ENCODE measurements at places on chromosomes 7 and 10.

DNA sequence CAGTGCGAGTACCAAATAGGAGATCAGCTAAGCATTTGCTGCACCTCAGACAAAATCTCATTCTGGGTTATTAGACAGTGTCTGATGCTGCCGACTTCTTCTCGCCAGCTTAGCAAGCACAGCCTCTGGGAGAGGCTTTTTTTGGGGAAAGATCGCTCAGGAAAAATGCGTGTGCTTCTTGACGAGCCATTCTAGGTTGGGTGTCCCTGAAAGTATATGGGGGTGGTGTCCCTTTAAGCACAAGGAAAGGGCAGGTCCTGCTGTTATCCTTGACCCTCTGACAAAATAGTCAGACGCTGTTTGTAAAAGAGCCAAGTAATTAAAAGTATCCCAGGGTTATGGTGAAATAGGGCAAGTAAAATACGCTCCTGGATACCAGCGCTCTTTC lies 540.1 kb upstream of the FZD8 start:
- H3K4me3 ChIP-seq: no peak overlapping the region
- no peaks in the 10 kb centered on the region for H3K27me3 ChIP-seq
- H3K27ac ChIP-seq: no peak overlapping the region
- peaks cover 21% of the 10 kb centered on the region for H3K4me1 ChIP-seq
- no peak for DNase-seq

- peaks cover 2% of the 10 kb centered on the region for H3K36me3 ChIP-seq
- H3K27me3 ChIP-seq: peaks cover 87% of the 10 kb centered on the region
- no peak for DNase-seq
Observed at GRCh38 chr7:27156916-27157701, 634 bp upstream of the HOXA7 start.

- DNase-seq: peak; percentile 39
- H3K27ac ChIP-seq: no peak overlapping the region
- peaks cover 53% of the 10 kb centered on the region for H3K27me3 ChIP-seq
- peak overlapping the region; percentile 71 for H3K4me3 ChIP-seq
Observed at GRCh38 chr7:128405471-128406313, 4.1 kb downstream of the IMPDH1 start.

DNA sequence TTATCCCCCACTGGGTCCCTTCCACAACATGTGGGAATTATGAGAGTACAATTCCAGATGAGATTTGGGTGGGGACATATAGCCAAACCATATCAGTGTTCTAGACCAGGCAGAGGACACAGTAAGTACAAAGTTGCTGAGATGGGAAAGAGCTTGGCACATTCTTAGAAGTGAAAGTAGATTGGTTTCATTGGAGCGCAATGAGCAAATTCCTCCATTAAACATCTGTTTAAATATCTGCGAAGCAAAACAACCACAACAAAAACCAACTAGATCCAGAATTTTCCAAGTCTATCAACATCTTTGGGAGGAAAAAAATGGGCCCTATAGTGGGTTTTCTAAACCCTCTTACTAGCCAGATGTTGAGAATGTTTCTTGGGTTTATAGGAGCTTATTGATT lies 80.0 kb upstream of the STEAP1B start:
- no peak overlapping the region for H3K4me3 ChIP-seq
- no peaks in the 10 kb centered on the region for H3K27me3 ChIP-seq
- H3K4me1 ChIP-seq: peaks cover 12% of the 10 kb centered on the region
- H3K27ac ChIP-seq: no peak overlapping the region
- no peak for DNase-seq

GRCh38 chr10:99872367-99873162 lies 90.1 kb downstream of the ABCC2 start:
- H3K27me3 ChIP-seq: no peaks in the 10 kb centered on the region
- peaks cover 14% of the 10 kb centered on the region for H3K4me1 ChIP-seq
- DNase-seq: no peak
- peaks cover 25% of the 10 kb centered on the region for H3K36me3 ChIP-seq
- no peak overlapping the region for H3K27ac ChIP-seq

DNA sequence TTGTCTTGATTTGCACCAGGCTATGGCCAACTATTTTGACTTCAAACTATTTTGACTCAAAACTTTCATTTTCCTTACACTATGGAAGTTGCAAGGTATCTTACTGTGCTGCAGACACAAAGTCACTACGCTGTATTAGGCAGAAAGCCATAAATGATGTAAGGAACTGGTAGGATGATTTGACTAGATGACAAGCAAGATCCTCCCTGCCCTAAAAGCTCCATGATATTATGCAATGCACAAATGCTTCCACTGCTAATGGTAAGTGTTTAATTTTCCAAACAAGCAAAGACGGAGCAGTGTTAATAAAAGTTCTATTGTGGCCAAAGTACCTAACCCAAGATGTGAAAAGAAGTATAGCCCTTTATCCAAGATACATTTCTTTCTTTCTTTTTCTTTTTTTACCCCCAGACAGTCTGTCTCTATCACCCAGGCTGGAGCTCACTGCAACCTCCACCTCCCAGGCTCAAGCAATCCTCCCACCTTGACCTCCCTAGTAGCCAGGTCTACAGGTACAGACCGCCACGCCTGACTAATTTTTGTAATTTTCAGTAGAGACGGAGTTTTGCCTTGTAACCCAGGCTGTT lies 98.2 kb downstream of the ANK3 start:
- H3K36me3 ChIP-seq: no peaks in the 10 kb centered on the region
- peaks cover 5% of the 10 kb centered on the region for H3K27me3 ChIP-seq
- peaks cover 17% of the 10 kb centered on the region for H3K4me1 ChIP-seq

GRCh38 chr7:127850195-127850594 lies 181.0 kb downstream of the LRRC4 start:
- H3K36me3 ChIP-seq: peaks cover 6% of the 10 kb centered on the region
- H3K27me3 ChIP-seq: no peaks in the 10 kb centered on the region
- H3K4me1 ChIP-seq: peaks cover 5% of the 10 kb centered on the region
- peak overlapping the region; percentile 43 for H3K27ac ChIP-seq
- no peak overlapping the region for H3K4me3 ChIP-seq

- H3K4me3 ChIP-seq: no peak overlapping the region
- H3K27ac ChIP-seq: no peak overlapping the region
- DNase-seq: no peak
- no peaks in the 10 kb centered on the region for H3K36me3 ChIP-seq
Observed at GRCh38 chr7:137576481-137576880, 232.9 kb upstream of the PTN start.

DNA sequence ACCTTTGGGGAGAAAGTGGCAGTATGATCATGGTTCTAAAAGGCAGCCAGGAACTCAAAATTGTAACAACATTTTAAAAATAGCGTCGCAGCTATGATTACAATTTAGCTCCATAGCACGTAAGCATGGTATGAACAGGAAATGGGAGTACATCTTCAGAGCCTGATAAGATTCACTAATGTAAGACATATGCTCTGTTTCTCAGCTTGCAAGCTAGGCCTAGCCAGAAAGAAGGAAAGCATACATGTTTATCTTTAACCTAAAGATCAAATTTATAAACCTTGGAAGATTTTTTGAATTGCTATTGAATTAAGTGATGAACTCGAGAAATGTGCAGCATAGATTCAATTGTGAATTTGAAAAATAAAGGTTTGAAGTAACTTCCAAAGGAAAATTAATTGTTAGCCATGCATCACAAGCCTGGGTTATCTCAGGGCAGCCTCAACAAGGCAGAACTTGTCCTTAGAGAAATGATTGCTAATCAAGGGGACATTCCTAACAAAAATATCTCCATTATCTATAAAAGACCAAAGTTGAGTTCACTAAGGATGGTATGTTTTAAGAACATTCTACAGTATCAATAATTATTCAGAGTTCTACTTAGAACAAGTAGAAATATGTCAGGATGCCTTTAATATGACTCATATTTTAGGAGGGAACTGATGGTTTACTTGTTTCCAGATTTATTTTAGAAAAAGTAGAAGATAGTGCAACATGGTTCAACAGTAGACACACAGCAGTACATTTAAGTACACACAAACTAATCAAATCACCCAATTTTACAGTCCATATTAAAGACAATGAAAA lies 38.8 kb upstream of the SEPTIN7 start:
- H3K36me3 ChIP-seq: no peaks in the 10 kb centered on the region
- no peak for DNase-seq
- H3K4me3 ChIP-seq: no peak overlapping the region
- H3K4me1 ChIP-seq: peaks cover 42% of the 10 kb centered on the region

GRCh38 chr7:1735806-1736483 lies 65.9 kb downstream of the ELFN1 start:
- no peak overlapping the region for H3K4me3 ChIP-seq
- no peaks in the 10 kb centered on the region for H3K4me1 ChIP-seq
- H3K27me3 ChIP-seq: peaks cover 2% of the 10 kb centered on the region

DNA sequence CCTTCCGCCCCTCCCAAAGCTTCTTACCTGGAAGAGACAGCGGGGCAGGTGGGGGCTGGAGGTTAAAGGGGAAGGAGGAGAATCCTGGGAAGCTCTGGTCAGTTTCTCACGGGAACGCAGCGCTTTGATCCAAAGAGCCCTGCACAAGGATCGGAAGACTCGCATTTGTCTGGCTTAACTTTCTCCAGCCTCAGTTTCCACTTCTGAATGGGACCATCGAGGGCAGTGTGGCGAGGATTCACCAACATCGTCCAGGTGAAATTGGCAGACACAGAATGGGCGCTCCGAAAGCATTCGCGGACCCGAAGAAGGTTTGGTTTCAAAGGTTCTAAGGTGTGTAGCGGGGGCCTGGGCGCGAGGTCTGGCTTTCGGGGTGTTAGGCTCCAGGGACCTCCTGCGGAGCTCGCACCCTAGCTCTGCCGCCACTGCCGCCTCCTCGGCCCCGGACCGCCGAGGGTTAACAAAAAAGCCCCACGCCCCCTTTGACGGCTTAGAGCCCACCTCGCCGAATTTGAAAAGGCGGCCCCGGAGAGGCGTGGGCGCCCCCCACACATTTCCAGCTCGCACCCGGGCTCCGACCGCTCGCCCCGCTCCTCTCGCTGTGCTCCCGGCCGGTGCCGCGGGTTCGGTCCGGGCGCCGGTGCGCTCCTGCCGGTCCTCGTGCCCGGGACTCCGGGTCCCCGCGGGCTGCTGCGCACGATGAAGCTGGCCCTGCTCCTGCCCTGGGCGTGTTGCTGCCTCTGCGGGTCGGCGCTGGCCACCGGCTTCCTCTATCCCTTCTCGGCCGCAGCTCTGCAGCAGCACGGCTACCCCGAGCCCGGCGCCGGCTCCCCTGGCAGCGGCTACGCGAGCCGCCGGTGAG lies at the start of gene COL26A1:
COL26A1 (plus strand) TSS at position 542 of the 862 bp plus-strand sequence; CDS start at position 700, 158 bp downstream.
- no peaks in the 10 kb centered on the region for H3K4me1 ChIP-seq
- H3K27me3 ChIP-seq: no peaks in the 10 kb centered on the region
- peaks cover 3% of the 10 kb centered on the region for H3K36me3 ChIP-seq
- DNase-seq: peak; percentile 62

GRCh38 chr7:100380196-100380595 lies 6.9 kb downstream of the PILRA start:
- H3K27me3 ChIP-seq: peaks cover 20% of the 10 kb centered on the region
- H3K27ac ChIP-seq: no peak overlapping the region
- no peak for DNase-seq
- H3K4me3 ChIP-seq: no peak overlapping the region
- no peaks in the 10 kb centered on the region for H3K4me1 ChIP-seq

DNA sequence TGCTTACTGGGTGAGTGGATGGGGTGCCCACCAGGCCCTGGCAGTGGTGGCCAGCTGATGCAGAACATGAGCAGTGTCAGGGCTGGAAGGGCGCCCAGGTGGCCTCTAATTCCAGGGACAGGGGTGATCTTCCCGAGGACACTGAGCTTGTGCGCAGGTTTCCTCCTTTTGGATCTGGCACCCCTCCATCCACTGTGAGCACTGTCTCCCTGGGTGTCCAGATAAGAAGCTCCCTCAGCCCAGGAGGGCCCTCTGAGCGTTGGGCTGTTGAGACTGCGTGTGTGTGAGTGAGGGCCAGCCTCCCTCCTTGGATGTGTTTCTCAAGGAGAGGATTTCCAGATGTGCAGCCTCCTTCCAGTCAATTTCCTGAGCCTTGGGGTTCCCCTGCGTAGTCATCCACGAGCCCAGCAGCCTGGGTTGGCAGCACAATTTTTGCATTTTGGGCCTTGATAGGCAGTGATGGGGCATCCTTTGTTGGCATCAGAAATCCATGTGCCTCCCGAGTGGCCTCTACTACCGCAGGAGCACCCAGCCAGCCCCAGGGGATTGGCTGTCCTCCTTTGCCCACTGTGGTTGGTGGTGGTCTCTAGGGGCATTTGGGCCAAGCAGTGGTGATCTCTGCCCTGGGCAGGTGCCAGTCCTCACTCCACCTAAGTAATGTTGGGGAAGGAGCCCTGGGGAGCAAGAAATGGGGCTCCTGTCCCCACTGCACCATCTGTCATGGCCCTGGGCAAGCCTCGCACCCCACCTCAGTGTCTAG lies 20.9 kb upstream of the BTBD16 start:
- peaks cover 3% of the 10 kb centered on the region for H3K36me3 ChIP-seq
- no peak overlapping the region for H3K4me3 ChIP-seq
- H3K27me3 ChIP-seq: no peaks in the 10 kb centered on the region
- H3K27ac ChIP-seq: peak overlapping the region; percentile 49
- H3K4me1 ChIP-seq: peaks cover 6% of the 10 kb centered on the region

DNA sequence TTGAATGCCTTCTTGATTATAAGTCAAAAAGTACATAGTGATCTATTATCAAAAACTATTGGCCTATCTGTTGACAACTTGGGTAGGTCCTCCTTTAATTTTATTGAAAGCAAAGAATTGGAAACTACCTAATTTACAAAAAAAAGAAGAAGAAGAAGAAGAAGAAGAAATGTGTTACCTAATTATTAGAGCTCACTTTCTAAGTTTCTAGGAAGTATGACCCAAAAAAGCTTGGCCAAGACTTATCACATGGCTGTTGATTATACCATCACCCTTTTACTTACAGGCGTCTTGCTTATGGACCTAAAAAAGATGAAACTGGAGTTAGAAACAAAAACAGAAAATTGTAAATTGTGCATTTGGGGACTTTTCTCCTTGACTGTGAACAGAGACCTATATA lies 81.8 kb upstream of the PIK3CG start:
- no peak for DNase-seq
- H3K4me1 ChIP-seq: peaks cover 2% of the 10 kb centered on the region
- H3K4me3 ChIP-seq: no peak overlapping the region
- no peaks in the 10 kb centered on the region for H3K27me3 ChIP-seq
- no peaks in the 10 kb centered on the region for H3K36me3 ChIP-seq
- no peak overlapping the region for H3K27ac ChIP-seq

- no peak overlapping the region for H3K4me3 ChIP-seq
- H3K36me3 ChIP-seq: no peaks in the 10 kb centered on the region
- no peaks in the 10 kb centered on the region for H3K27me3 ChIP-seq
- no peaks in the 10 kb centered on the region for H3K4me1 ChIP-seq
Observed at GRCh38 chr7:79968894-79969293, 165.7 kb upstream of the GNAI1 start.

DNA sequence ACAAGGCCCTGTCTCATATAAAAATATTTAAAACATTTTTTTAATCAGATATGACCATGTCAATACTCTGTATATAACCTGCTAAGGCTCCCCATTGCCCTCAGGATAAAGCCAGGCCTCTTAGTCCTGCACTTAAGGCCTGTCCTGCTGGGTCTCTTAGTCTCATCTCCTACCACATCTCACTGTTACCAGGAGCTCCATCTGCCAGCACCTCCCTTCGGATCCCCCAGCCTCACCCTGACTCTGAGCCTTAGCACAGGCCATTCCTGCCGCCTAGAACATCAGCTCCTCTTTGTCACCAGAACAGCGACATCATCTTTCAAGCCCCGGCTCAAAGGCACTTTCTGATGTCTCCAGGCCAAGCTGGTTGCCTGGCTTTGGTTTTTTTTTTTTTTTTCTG lies 25.7 kb upstream of the GTF2IRD1 start:
- no peaks in the 10 kb centered on the region for H3K36me3 ChIP-seq
- no peak overlapping the region for H3K4me3 ChIP-seq
- H3K27me3 ChIP-seq: no peaks in the 10 kb centered on the region
- no peak for DNase-seq

- DNase-seq: no peak
- H3K4me1 ChIP-seq: peaks cover 8% of the 10 kb centered on the region
- peaks cover 81% of the 10 kb centered on the region for H3K27me3 ChIP-seq
- H3K4me3 ChIP-seq: peak overlapping the region; percentile 62
- H3K36me3 ChIP-seq: no peaks in the 10 kb centered on the region
Observed at GRCh38 chr10:22253580-22253882, 35.7 kb upstream of the EBLN1 start.

Measured in progenitor cell of endocrine pancreas (in vitro differentiated cells).